ENCODE measurements at places on chromosomes 2 and 18.

DNA sequence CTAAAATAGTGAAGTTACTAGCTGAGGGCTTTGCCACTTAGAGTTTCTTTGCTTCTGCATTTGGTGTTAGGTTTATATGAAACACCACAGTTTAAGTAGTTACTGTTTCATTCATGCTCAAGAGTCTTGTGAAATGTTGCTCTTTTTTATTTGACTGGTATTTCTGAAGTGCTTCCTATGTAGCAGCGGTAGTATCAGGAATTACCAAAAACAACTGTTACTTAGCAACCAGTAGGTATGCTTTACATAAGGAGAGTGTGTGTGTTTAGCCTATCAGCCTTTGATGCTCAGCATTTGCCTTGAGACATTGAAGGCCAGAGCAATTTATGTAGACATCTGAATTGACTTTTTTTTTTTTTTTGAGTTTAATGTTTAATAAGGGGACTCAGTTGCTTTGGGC is 3.6 kb downstream of the DIS3L2 start:
- DNase-seq, result peak; percentile 93

GRCh38 chr2:201267278-201268030 is 7.1 kb downstream of the CASP8 start:
- no peak for DNase-seq

- no peak for DNase-seq
These were observed 64.9 kb upstream of the MAP2 start for GRCh38 chr2:209358992-209359391.

- no peak for DNase-seq
These were observed 62.3 kb downstream of the TRIB2 start for GRCh38 chr2:12778811-12779579.

GRCh38 chr2:187529248-187529976 is 24.8 kb downstream of the TFPI start:
- DNase-seq, result no peak

- DNase-seq, result no peak
These were observed 621 bp downstream of the TXNL1 start for GRCh38 chr18:56637711-56638231.

DNA sequence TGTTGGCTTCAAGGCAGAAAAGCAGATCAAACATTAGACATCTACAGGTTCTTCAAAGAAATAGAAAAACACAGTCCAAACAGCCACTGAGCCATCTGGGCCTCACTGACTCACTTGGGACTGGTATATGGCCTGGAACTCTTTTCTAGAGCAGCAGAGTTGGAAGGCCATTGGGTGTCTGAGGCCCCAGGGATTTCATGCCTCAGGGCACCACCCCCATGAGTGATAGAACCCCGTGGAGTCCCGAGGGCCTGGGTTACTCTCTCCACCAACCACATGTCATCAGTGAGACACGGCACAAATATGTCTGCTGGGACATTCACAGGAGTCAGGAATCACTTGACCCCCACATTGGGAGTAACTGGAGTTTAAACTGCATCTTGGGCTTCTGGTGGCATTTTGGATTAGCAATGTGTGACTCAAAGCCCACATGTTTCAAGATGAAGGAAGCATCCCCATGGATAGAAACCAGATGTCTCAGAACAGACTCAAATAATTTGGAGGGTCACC is 44.0 kb downstream of the CAPN13 start:
- no peak for DNase-seq

GRCh38 chr2:128309280-128310093 is 9.2 kb downstream of the HS6ST1 start:
- DNase-seq, result peak; percentile 93

DNA sequence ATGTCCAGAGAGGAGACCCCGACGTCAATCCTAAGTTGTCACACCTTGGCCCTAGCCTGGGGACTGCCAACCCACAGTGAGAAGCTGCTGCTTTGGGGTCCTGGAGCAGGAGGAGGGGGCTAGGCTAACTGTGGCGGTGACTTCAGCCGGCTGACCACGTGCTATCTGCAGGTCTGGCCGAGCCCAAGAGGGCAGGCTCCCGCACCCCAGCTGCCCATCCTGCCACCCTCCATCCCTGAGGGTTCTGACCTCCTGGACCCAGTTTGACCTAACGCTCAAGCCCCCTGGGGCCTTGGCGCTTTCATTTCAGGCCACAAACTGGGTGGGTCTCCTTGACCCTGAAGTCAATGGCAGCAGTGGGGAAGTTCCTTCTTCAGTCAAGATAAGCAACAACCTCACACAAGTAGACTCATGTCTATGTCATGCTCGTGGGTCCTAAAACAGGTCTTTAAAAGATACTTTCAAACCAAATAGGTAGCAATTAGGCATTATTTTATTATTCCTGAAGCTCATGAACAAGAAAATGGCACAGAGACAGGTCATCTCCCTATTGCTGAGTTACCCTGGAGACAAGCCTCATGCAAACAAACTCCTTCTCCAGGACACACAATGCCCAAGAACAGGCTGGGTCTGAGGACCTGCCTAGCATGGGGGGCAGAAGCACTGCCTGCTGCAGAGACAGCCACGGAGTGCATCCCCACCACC is 2.3 kb downstream of the HES6 start:
- no peak for DNase-seq

DNA sequence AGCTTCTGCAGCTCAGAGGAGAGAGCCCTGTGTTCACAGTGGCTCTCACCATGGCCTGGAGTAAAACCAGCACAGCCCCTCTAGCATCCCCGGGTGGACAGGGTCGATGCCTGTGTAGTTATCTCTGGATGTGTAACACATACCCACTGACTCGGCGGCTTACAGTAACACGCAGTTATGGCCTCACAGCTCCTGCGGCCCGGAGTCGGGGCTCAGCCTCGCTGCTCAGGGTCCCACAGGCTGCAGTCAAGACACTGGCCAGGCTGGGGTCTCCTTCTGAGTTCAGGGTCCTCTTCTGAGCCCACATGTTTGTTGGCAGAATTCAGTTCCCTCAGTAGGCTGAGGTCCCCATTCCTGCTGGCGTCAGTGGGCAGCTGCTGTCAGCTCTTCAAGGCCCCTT is 2.5 kb upstream of the RAB17 start:
- DNase-seq, result no peak

- no peak for DNase-seq
These were observed 26.1 kb downstream of the TGFA start for GRCh38 chr2:70527447-70528080.

DNA sequence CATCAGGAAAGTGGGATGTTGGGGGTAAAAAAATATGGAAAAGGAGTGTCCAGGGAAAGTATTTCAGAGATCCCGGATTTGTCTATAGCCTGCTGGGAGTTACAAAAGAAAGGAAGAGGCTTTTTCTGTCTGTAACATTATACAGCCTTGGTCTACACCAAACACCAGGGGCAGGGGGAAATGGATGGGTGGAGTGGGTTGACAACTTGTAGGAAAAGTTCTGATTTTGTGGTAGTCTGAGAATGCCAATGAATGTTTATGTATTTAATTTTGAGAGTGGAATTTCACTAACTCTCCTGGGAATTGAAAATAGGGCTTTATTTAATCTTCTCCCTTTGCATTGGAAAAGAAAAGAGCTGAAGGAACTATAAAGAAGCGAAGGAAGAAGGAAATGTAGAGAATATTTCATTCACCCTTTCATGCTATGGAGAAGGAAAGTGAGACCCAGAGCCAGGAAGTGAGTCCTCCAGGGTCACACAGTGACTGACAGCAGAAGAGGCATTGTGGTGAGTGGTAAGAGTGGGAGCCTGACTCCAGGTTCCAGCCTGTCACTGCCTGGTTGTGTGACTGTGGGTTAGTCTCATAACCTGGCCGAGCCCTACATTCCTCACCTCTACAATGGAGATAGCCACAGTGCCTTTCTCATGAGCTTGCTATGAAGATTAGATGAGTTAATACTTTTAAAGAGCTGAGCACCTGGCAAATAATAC is 346.3 kb upstream of the TNP1 start:
- DNase-seq, result no peak

DNA sequence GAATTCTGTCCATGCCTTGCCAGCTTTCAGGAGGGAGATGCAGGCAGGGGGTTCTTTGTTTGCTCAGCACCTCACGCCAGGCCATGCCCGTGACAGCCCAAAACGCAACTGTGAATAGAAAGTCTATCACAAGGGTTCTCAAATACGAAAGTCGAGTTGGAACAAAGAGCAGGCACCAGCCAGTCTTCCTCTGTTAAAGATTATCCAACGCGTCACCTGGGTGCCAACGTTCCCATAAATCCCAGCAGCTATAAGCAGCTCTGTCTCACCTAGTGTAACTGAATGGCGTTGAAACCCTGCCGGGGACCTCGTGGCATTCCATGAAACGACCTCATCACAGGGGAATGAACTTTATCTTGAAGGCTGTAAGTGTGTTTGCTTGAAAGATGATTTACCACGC is 84.8 kb upstream of the GATA6 start:
- DNase-seq, result no peak

DNA sequence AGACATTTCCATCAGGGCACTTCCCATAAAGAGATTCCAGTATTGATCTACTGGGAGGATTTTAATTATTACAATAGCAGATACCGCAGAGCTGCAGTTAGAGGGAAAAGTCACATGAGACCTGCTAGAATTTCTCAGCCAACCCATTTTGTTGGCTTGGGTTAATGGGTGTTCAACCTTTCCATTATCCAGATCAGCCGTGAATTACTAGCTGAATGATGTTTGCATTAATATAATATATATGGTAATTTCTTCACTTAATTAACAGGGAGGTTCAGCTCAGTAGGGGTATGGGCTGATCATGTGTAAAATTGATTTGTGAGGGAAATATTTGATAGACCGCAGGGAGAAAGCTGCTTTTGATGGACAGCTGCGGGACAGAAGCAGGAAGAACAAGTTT is 56.4 kb upstream of the OTX1 start:
- no peak for DNase-seq

- DNase-seq, result no peak
These were observed 404.3 kb downstream of the BCL11A start for GRCh38 chr2:60149176-60149575.

DNA sequence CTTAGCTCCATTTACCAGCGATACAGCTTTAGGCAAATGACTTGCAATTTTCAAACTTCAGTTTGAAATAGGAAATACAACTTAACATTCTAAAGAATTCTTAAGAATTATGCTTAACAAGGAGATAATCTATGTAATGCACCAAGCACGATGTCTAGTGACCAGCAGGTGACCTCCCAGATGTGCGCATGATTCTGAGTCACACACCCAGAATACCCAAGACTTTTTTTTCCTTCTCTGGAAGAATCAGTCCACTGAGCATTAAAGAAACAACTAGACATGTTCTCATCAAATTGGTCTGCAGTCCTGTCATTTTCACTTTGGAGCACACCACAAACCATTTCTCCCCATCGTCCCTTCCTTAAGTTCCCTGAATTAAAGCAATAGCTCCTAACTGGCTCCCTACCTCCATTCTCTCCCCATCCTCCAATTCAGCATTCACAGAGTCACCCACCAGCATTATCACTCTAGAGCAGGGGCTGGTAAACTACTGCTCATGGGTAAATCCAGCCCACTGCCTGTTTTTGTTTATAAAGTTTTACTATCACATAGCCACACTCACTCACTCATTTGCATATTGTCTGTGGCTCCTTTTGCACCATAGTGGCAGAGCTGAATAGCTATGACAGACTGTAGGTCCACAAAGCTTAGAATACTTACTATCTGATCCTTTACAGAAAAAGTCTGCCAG is 13.2 kb downstream of the EVA1A start:
- DNase-seq, result no peak

- no peak for DNase-seq
These were observed 332.9 kb downstream of the DSC3 start for GRCh38 chr18:30709595-30709994.

DNA sequence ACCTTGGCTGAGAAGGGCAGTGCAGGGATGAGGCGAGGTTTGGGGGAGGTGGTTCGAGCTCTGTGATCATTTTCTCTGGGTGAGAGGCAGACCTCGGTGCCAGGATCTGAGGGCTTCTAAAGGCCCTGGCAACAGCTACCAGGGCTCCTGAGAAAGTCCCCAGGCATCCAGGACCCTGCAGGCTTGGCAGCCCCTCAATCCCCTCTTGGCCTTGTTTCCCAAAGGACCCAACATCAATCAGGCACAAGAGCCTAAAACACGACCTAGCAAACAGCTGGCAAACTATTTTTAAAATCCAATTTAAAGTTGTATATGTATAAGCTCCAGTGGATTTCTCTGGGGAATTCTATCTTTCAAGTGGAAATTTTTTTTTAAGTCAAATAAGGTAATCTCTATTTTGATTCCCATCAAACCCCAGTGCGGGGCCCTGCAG is 15.0 kb upstream of the MAT2A start:
- DNase-seq, result no peak

DNA sequence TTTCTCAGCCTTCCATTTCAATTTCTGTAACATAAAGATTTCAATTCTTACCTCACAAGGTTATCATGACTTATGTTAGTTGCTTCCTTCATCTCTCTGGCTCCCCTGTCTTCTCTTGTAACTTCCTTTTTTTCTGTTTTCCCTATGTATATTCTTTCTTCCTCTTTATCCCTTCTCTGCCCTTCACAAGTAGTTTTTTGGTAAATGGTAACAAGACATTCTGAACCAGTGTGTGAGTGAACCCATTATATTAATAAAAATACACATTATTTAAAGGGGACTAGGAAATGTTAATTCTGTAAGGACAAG is 8.4 kb downstream of the ACSL3 start:
- no peak for DNase-seq

GRCh38 chr18:76484749-76485387 is 10.2 kb downstream of the ZNF516 start:
- no peak for DNase-seq

GRCh38 chr2:5690718-5691220 is 1.4 kb upstream of the SOX11 start:
- peak; percentile 51 for DNase-seq

DNA sequence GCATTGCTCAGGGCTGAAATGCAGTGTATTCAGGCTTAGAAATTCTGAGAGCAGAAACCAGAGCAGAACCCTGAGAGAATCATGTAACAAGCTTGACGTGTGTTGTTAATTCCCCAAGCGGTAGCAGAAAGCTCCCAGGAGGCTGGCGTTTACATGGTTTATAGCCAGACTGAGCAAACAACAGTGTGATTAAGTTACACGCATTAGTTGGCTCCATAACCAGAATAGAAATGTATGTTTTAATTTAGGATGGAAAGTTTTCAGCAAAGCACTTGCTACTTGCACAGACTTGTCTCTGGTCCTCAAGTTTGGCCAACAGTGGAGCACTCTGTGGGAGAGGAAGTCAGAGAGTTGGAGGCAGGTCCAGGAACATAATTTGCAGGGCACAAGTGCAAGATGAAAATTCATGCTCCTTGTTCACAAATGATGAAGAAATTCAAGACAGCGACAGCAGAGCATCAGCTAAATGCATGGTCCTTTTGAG is 69.3 kb downstream of the MAPK4 start:
- DNase-seq, result peak; percentile 69

DNA sequence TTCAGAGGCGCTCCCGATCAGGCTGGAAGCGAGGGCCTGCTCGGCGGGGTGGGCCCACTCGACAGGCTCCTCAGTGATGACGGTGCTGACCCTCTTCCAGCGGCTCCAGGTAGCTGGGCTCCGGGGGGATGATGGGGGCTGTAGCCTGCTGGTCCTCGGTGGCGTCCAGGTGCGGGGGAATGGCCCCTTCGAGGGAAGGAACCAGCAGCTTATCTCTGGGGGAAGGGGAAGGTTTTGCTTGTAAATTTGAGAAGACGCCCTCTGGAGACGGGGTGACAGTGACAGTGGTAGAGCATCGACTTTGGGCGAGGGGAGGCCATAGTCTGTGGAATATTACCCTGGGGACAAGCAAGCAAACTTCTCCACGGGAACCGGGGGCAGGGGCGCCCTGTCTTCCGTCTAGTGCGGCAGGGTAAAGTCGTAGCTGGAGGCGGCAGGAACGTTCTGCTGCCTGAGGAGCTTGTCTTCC is 891.9 kb upstream of the LRRTM1 start:
- no peak for DNase-seq

All from NCI-H510A treated with DMSO at 0.1 percent for 48 hours (cell line).